ENCODE measurements at places on chromosomes 16 and 17.
A peak's percentile ranks its signal among the peaks of the same experiment; 100 is the strongest.

DNA sequence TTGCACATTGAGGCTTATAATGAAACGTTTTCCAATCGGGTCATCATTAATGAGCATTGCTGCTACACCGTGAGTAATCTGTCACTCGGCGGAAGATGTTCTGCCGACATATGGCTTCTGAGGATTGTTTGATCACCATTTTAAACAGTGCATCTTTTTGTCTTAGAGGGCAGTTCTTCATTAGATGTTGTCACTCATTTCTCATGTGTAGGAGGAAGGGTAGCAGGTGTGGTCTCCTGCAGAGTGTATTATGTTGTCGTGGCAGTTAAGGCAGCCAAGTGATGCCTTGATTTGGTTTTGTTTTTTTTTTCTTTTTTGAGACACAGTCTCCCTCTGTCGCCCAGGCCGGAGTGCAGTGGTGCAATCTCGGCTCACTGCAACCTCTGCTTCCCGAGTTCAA is 50.5 kb downstream of the SEC14L1 start:
- DNase-seq, result no peak

DNA sequence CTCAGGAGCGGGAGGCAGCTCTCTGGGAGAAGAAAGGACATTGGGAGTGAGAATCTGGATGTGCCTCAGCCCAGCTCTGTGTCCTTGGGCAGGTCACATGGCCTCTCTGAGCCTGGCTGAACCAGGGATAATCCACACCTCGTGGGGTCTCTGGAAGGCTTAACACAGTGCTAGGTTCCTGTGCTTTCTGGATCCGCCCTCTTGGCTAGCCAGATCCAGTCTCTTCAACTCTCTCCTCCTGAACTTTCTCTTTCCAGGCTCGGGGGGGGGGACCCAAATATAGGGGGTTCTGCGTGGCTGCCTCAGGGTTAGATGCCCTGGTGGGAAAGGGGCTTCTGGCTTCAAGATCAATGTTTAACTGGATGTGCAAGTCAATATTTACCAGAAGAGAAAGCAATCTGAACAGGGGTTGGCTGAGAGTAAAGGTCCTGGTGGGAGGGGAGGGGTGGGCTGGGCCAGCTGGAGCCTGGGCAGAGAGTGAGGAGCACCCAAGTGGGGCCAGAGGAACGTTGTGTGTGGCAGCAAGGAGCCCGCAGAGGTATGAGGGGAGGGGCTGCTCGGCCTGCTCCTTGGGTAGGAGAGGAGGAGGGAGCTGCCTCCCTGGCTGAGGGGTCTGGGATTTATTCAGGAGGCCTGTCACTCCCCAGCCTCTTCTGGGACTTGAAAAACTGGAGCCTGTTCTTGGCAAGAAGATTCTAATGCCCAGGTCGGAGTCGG is at the start of gene SERPINF2:
Gene SERPINF2, plus strand, starts transcription at position 501 of the 717 bp plus-strand sequence. CDS start 2,125 bp downstream, outside the sequence.
- no peak for DNase-seq

- no peak for DNase-seq
These were observed 3.2 kb downstream of the CBX4 start for GRCh38 chr17:79835953-79836509.

DNA sequence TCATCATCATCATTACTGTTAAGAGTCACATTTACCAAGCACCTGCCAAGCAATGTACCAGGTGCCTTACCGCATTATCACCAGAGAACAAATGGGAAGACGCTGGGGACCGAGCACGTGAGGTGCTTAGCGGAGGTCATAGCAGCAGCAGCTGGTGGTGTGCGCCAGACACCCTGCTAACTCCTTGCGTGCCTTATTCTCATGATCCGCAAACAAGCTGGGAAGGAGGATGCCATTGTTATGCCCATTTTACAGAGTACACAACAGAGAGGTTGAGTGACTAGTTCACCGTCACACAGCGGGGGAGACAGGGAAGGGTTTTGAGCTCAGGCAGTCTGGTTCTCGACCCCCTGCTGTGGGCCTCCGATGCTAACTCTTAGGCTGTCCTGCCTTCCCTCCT is 7.3 kb downstream of the ATP2A3 start:
- DNase-seq, result no peak

DNA sequence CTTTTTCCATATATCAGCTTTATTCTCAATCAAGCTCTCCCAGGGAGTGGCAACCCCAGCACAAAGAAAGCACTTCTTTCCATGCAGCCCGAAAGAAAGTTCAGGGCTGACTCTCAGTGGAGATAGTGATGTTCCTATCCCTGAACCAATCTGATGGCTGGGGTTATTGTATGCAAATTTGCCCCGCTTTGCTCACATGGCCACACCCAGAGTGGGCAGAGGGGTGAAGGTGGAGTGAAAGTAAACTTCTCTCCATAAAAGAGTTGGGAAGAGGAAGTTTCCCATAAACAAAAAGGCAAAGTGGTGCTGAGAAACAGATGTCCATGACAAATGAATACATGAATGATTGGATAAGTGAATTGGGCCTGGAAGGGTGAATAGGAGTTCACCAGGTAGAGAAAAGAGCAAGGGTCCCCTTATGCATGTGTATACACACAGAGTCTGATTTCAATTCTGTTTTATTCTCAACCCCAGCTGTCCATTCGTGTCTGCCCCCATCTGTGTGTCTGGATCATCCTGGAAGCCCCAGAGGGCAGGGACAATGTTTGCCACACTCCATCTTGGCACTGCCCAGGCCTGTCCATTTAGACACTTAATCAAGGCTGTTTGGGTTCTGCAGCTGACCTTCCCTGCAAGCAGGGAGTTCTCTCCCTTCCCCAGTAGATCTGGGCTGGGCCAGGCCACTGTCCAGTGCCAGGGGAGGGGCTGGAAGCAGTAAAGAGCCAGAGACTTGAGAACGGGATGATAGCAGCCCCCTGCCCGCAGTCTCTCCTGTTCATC is 14.1 kb upstream of the NGFR start:
- DNase-seq, result peak; percentile 11

GRCh38 chr17:79832218-79833109 is 6.8 kb downstream of the CBX4 start:
- peak; percentile 65 for DNase-seq

DNA sequence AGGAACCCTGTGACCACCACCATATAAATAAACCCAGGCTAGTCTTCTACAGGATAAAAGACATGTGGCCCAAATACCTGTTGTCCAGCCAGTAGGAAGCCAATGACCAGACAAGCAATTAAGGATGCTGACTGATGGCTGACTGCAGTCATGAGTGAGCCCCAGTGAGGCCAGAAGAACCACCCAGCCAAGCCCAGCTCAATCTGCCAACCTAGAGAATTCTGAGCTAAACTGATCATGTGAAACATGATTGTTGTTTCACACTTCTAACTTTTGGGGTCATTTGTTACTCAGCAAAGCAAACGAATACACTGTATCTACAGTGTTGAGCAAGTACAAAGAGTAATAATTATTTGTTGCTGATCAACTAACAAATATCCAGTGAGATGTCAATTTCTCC is 86.4 kb downstream of the DNAH3 start:
- DNase-seq, result no peak

DNA sequence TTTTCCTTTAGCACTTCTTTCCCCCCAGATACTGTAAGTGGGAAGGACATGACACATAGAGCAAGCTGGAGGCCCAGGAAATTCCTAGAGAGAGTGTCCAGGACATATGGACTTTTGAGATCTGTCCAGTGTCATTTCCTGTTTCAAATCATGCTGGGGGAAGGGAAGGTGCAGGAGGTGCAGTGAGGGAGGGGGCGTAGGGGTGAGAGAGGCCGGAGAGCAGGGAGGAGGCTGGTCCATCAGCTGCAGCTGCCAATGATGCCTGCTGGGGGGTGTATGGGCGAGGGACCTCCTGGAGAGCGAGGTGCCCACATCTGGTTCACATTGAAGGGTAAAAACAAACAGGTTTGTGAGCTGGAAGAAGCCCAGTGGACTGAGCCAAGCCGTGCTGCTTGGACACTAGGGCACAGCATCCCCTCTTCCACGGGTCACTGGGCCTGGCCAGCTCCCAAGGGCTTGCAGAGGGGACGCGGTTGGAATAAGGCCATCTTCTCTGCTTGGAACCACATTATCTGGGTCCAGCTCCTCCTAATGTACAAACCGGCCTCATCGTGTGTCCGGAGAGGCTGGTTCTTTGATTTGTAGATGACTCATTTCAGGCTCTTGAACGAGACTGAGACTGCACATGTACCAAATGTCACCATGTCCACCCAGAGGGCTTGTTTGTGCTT is 70.4 kb upstream of the SMURF2 start:
- DNase-seq, result no peak

GRCh38 chr17:29643817-29644160 is 21.1 kb upstream of the CORO6 start:
- DNase-seq, result no peak

- peak; percentile 21 for DNase-seq
These were observed at the start of gene MMD for GRCh38 chr17:55421179-55421934. Gene MMD (minus strand): TSS chr17:55421835. CDS start chr17:55421695, 140 bp downstream.

DNA sequence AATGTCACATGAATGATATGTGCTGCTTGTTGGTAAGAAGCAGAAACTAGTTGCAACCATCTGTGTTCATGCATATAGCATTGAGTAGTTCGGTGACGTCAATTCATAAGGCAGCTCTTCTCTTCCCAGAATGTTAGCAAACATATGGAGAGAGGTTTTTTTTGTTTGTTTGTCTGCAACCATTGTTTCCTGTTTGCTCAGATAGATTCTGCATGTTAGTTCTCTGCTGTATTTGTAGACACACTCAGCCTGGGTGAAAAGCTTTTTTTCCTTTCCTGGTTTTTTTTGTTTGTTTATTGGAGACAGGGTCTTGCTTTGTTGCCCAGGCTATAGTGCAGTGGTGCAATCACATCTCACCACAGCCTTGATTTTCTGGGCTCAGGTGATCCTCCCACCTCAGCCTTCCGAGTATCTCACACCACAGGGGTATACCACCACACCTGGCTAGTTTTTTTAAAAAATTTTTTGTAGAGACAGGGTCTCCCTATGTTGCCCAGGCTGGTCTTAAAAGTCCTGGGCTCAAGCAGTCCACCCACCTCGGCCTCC is 16.7 kb downstream of the WSB1 start:
- no peak for DNase-seq

DNA sequence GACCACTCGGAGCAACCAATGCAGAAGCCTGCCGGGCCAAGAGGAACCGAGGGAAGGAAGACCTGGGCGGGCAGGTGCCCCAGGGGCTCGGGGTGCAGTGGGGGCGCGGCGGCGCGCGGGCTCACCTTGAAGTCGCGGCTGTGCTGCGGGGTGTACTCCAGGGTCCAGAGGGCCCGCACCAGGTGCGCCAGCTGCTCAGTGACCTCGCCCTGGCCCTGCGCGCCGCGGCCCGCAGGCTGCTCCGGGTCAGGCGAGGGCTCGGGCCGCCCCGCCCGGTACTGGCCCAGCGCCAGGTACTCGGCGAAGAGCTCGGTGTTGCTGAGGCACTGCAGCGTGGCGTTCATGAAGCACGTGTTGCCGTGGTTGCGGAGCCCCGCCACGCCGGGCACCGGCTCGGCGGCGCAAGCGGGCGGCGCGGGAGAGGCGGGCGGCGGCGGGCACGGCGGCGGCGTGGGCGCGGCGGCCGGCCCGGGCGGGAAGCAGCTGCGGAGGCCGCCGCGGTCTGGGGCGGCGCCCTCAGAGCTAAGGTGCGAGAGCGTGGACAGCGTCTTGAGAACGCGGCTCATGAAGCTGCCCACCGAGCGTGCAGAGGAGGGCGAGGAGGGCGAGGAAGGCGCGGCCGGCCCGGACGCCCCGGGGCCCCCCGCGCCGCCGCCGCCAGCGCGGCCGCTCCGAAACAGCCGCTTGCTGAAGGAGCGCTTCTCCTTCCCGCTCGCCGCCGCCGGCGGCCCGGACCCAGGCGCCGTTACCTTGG is 562 bp downstream of the USP31 start:
- peak; percentile 73 for DNase-seq

DNA sequence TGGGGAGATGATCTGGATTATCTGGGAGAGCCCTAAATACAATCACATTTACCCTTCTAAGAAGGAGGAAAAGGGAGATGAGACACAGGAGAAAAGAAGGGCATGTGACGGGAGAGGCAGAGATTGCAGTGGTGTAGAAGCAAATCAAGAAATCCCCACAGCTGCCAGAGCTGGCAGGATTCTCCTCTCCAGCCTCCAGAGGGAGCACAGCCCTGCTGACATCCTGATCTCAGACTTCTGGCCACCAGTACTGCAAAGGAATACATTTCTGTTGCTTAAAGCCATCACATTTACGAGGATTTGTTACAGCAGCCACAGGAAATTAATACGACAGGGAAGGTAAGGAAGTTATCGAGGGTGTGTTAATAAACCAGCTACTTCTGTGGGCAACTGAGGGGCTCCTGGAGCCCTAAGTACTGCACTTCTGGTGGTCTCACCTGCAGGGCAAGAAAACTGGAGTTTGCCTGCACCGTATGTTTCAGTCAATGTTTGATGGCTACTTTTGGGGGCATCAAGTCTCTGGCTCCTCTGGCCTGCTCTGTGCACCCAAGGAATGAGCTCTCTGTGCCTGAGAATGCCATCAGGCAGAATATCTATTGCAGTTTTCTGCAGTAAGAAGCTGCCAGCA is 22.9 kb upstream of the CDH13 start:
- DNase-seq, result peak; percentile 29

Measured in hematopoietic multipotent progenitor cell treated with erythropoietin and hydrocortisone succinate and interleukin-3 and kit ligand, for 4 days (in vitro differentiated cells).